ENCODE measurements at places on chromosomes 3 and 15. TPM values are rescaled to one million over a fixed set of nuclear protein-coding genes. Genes with fewer than 3 reads are reported as not detected.

Gene SEMA3G
- 0.07 TPM for polyA plus RNA-seq

Gene CHD2
- polyA plus RNA-seq = 44.9 TPM

Gene CPN2
- 0.07 TPM for polyA plus RNA-seq

Gene DUOX1
- polyA plus RNA-seq = not detected

- H3K27ac ChIP-seq = no peak overlapping the region
- DNase-seq = no peak
- H3K27me3 ChIP-seq = no peaks in the 10 kb centered on the region
- no peak overlapping the region for H3K4me3 ChIP-seq
- H3K36me3 ChIP-seq = peaks cover 81% of the 10 kb centered on the region
Measured at GRCh38 chr15:70058642-70059360, 38.9 kb downstream of the TLE3 start.

GRCh38 chr3:134559591-134559990 is 73.7 kb downstream of the CEP63 start:
- no peaks in the 10 kb centered on the region for H3K4me1 ChIP-seq
- peaks cover 12% of the 10 kb centered on the region for H3K36me3 ChIP-seq
- no peaks in the 10 kb centered on the region for H3K27me3 ChIP-seq

GRCh38 chr15:90028376-90028944 is 27.3 kb downstream of the ZNF710 start:
- no peak for DNase-seq
- H3K36me3 ChIP-seq = peaks cover 1% of the 10 kb centered on the region
- H3K27ac ChIP-seq = no peak overlapping the region
- no peak overlapping the region for H3K4me3 ChIP-seq

- H3K27ac ChIP-seq = no peak overlapping the region
- H3K4me3 ChIP-seq = no peak overlapping the region
- H3K36me3 ChIP-seq = no peaks in the 10 kb centered on the region
Measured at GRCh38 chr3:60698117-60698516, 553.1 kb downstream of the FHIT start.

DNA sequence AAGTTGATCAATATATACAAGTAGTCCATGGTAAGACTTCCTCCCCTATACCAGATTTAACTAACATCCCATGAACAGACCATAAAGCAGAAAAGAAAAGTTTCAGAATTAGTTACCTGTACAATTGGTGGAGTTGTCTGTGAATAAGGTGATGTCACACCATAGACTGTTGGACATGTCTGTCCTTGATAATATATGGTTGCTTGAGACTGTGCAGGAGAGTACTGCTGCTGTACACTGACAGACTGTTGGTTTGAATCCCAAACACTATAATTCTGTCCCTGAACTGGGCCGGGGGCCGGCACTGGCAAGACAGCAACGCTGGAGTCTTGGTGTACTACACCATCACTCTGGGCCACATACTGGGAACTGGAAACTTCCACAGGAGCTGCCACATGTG is 77.2 kb downstream of the NBEAL2 start:
- no peak overlapping the region for H3K4me3 ChIP-seq
- peaks cover 17% of the 10 kb centered on the region for H3K36me3 ChIP-seq
- no peak for DNase-seq
- no peaks in the 10 kb centered on the region for H3K4me1 ChIP-seq

DNA sequence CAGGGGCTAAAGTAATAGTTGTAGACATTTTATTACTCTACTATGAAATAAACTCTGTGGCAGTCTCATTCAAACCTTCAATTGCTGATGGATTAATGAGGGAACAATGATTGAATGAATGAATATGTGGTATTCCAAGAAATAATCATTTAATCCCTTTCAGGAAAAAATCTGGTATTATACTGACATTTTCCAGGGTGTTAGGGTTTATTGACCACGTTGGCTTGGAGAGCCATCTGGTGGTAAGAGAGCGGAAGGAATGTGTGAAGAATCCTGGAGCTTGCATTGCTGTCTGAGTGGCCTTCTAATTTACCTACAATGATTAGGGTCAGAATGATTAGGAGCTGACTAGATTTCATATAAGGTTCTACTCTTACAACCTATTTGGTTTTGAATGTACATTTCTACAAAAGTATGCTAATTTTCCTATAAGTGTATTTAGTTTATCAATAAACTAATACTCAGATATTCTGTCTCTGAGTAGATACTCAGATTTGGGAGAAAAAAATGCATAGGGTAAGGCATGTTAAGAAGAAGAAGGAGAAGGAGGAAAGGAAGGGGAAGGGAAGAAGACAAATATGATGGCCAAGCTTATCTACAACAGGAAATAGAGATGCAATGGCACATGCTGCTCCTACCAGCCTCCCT is 249.9 kb downstream of the ROBO1 start:
- no peaks in the 10 kb centered on the region for H3K4me1 ChIP-seq
- DNase-seq = peak; percentile 39
- no peaks in the 10 kb centered on the region for H3K27me3 ChIP-seq
- H3K4me3 ChIP-seq = no peak overlapping the region

- no peak overlapping the region for H3K4me3 ChIP-seq
- H3K27ac ChIP-seq = no peak overlapping the region
- H3K4me1 ChIP-seq = no peaks in the 10 kb centered on the region
- H3K36me3 ChIP-seq = no peaks in the 10 kb centered on the region
- DNase-seq = no peak
Measured at GRCh38 chr15:87207251-87207650, 1049.3 kb downstream of the NTRK3 start.

DNA sequence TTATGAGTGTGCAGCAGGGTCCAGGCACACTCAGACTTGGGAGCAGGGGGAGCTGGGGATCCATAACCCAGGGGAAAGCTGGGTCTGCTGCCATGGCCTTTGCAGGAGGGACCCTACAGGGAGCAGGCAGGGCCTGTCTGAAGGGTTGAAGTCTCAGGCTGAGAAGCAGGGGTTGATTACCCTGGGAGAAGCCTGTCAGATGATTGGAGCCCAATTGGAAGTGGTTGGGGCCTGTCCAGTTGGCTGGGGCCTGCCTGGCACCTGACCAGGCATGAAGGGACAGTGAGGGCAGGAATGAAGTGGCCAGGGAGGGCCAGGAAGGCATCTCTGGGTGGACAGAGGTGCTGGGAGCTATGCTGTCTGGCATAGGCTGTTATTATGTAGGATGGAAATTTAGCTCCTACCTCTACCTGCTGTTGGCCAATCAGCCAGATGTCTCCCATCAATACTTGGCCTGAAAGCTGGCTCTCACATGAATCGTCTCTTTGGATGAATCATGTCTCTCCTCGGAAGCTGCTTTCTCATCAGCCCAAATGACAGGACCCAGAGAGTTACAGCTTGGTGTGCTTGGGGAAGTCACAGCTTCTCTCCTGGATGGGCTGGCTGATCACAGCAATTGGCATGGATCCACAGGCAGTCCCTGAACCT is 27.4 kb upstream of the SLCO2A1 start:
- no peaks in the 10 kb centered on the region for H3K36me3 ChIP-seq
- no peaks in the 10 kb centered on the region for H3K27me3 ChIP-seq
- H3K4me1 ChIP-seq = peaks cover 46% of the 10 kb centered on the region
- H3K27ac ChIP-seq = no peak overlapping the region
- DNase-seq = peak; percentile 55
- no peak overlapping the region for H3K4me3 ChIP-seq

DNA sequence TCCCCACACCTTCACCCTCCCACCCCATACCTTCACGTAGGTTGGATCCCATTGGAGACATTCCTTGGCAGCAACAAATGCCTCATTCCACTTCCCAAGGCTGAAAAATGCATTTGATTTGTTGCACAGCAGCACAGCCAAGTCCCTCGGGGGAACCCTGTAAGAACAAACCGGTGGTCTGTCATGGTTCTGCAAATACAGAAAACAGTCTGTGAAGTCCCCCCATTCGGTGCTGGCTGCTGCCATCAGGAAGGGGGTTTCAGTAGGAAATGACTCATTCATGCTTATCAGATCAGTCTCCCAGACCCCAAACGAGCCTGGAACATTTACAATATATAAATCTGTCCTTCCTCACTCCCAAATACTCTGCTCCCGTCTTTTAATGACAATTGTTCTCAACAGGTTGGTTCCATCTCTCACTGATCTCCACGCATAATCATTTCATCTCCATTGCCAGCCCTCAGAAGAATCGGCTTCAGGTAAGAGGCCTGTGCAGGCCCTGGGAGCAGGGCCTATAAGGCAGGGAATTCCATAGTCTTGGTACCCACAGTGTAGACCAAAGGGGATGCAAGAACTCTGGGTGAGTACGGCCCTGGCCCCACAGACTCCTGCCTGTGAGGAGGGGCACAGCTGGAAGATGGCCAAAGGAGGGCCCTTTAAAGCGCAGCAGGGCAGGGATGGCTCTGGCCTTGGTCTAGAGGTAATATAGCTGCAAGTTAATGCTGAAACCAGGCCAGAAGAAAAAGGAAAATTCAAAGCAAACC is 41.6 kb downstream of the TRANK1 start:
- H3K27me3 ChIP-seq = no peaks in the 10 kb centered on the region
- no peak for DNase-seq
- peaks cover 6% of the 10 kb centered on the region for H3K36me3 ChIP-seq
- H3K4me1 ChIP-seq = peaks cover 5% of the 10 kb centered on the region
- H3K4me3 ChIP-seq = no peak overlapping the region
- no peak overlapping the region for H3K27ac ChIP-seq

- peak within 1 kb of the TSS; percentile 76 for H3K4me3 ChIP-seq
- H3K27ac ChIP-seq = peak within 1 kb of the TSS; percentile 92
- H3K27me3 ChIP-seq = no peaks in the 10 kb centered on the region
Measured at GRCh38 chr3:113211330-113212149, at the start of gene BOC. BOC (plus strand) TSS chr3:113211557; CDS start chr3:113249803, 38,246 bp downstream.
